ENCODE measurements at places on chromosomes 16 and 17.

DNA sequence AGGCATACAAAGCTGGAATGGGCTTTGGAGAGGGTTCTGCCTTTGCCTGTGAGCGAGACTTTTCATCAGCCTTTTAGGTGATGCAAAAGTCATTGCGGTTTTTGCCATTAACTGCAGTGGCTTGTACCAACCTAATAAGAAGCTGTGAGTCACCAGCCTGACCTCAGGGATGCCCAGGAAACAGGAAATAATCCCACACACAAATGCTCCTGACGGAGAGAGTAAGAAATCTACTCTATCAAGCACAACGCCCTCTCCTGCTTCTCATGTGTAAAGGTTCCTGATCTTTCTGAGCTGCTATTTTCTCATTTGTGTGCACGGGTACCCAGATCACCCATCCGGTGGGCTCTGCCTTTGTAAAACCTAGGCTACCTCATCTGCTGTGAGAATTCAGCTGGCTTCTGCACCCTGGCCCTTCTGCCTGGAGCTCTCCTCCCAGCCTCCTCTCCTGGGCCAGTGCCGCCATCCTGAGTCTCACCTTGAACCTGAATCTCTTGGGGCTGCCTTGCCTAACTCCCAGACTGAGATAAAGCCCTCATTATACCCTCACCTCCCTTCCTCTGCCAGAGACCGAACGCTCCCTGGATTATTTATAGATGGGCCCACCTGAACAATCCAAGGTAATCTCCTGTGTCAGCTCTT is 299.7 kb downstream of the C16orf95 start:
- no peak for DNase-seq

DNA sequence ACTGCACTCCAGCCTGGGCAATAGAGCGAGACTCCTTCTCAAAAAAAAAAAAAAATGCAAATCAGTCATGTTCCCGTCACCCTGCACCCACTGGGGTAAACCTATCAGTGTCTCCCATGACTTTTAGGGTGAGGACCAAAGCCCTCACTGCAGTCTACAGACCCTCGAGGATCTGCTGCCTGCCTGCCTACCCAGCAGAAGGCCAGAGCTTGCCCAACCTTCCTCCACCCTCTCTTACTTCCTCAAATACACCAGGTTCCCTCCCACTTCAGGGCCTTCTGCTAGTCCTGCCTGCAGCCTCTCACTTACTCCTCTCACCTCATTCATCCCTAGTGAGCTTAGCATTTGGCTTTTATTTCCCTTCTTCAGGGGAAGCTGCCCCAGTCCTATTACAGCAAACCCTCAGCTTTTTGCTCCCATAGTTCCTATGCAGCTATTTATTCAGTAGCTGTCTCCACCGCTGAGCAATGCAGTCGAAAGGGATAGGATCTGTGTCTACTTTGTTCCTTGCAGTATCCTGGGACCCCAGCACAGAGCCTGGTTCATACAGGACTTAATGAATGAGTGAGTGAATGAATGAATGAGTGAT is 17.8 kb upstream of the TOB1 start:
- DNase-seq, result no peak

DNA sequence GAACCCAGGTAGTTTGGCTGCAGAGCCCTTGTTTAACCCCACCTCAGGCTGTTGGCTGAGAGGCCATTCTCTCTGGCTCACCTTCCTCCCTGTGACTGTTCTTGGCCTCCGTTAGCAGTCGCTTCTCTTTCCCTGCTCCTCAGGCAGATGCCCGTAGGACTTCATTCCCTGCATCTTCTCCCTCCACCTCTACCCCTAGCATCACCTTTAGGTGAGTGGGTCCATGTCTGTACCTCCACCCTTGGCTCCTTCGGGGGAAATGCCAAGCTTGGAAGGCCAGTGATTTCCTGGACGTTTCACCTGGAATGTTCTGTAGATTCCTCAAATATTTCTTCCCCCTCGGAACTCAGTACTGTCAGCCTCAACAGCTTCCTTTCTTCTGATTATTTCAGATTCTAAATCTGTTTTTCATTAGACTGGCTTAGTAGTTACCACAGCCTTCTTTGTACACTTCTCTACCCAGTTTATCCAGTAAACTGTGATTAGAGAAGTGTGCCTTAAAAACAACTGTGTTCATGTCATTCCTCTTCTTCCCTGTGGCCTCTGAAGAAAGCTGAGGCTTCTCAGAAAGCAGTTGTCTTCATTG is 227.9 kb downstream of the MSI2 start:
- no peak for DNase-seq

DNA sequence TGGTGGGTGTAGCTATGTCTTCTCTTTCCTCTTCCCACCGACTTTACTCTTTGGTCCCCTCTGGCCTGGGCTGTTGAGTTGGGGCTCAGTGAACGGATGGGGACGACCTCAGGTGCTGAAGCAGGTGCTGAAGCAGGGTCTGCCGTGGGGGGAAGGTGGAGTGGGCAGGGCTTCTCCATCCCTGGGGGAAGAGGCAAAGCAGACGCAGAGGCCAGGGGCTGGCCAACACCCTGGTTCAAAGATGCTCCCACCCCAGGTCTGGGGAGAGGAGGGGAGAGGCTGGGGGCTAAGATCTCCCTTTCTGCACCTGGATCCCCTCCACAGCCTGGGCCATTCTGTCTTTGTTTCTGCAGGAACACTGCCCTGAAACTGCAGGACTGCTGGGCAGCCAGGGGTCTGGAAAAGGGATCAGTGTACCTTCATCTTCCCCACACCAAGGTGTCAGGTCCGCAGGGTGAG is 22.9 kb downstream of the ALOX12B start:
- no peak for DNase-seq

DNA sequence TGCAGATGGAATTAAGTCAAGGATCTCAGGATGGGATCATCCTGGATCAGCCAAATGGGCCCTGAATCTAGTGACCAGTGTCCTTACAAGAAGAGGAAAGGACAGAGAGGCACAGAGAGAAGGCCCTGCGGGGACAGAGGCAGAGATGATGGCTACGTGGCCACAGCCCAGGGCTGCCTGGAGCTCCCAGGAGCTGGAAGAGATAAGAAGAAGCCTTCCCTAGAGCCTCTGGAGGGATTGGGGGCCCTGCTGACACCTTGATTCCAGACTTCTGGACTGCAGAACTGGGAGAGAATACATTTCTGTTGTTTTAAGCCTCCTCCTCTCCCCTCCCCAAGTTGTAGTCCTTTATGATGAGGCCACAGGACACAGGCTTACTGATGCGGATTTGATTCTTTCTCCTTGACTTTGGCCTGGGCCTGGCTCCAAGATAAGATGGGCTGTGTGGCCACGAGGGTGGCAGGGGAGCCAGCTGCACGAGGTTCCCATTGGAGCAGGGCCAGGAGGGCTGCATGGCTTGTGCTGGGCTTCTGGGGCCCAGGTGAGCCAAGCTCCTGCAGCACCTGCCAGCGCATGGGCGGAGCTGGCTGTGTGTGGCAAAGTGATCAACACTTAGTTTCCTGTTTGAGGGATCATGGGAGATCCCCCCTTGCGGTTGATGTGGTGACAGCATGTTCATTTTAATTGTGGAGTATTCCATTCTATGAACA is 146.1 kb downstream of the IRF8 start:
- no peak for DNase-seq

Data from activated T-helper 9 cell treated with anti-CD3 and anti-CD28 coated beads, Interleukin-2, amount 50 U/mL, for 16 hours (primary cell).